ENCODE measurements at places on chromosomes 12 and 14. TPM values are rescaled to one million over a fixed set of nuclear protein-coding genes. Genes with fewer than 3 reads are reported as not detected.

DNA sequence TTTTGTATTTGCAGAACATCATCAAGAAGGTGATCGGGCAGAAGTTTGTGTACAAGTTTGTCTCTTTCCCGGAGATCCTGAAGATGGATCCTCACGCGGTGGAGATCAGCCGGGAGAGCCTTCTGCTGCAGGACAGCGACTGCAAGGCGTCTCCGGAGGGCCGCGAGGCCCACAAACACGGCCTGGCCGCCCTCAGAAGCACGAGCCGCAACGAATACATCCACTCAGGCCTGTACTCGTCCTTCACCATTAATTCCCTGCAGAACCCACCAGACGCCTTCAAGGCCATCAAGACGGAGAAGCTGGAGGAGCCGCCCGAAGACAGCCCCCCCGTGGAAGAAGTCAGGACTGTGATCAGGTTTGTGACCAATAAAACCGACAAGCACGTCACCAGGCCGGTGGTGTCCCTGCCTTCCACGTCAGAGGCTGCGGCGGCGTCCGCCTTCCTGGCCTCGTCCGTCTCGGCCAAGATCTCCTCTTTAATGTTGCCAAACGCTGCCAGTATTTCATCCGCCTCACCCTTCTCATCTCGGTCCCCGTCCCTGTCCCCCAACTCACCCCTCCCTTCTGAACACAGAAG lies 52.8 kb downstream of the ELK3 start:
- H3K27ac ChIP-seq: no peak overlapping the region
- no peaks in the 10 kb centered on the region for H3K27me3 ChIP-seq
- no peak overlapping the region for H3K4me3 ChIP-seq

- no peaks in the 10 kb centered on the region for H3K36me3 ChIP-seq
- peak overlapping the region; percentile 78 for H3K4me3 ChIP-seq
- no peak overlapping the region for H3K27ac ChIP-seq
- DNase-seq: no peak
- peaks cover 23% of the 10 kb centered on the region for H3K4me1 ChIP-seq
- H3K27me3 ChIP-seq: peaks cover 40% of the 10 kb centered on the region
Observed at GRCh38 chr12:59597385-59597781, 1.6 kb downstream of the SLC16A7 start.

GRCh38 chr12:15209782-15210181 lies 11.4 kb downstream of the RERG start:
- H3K36me3 ChIP-seq: no peaks in the 10 kb centered on the region
- DNase-seq: no peak
- H3K27me3 ChIP-seq: no peaks in the 10 kb centered on the region
- H3K4me3 ChIP-seq: no peak overlapping the region

DNA sequence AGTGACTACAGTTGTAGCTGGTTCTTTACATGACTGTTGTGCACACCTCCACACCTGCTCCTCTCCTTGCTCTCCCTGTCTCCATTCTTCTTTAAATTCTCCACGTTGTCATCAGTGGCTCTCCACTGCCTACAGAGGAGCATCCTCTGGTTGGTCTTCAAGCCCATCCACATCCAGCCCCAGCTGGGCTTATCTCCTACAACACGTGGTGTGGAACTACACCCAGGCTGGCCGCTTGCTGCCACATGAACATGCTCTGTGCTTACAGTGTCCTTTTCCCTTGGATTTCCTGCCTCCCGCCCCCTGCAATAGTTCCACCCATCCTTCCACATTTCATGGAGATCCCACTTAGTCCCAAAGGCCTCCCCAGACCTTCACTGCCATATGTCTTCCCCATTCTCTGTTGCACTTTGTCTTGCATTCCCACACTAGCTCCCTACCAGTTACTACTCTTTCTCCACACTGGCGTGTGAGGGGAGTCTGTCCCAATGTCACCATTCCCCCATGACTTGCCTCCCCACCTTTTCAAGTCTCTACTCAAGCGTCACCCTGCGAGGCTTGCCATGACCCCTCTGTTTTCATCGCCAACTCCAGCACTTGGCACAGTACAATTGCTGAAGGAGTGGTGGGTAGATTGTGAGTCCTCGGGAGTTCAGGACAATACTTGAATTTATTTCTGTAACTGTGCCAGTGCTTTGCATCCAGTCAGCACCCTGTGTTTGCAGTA lies 9.8 kb upstream of the MCRS1 start:
- DNase-seq: no peak
- H3K4me3 ChIP-seq: no peak overlapping the region
- no peaks in the 10 kb centered on the region for H3K27me3 ChIP-seq

GRCh38 chr14:92400579-92401444 lies 77.8 kb downstream of the SLC24A4 start:
- H3K4me1 ChIP-seq: peaks cover 58% of the 10 kb centered on the region
- H3K36me3 ChIP-seq: peaks cover 14% of the 10 kb centered on the region
- H3K27ac ChIP-seq: no peak overlapping the region
- DNase-seq: no peak
- H3K4me3 ChIP-seq: no peak overlapping the region

GRCh38 chr14:85461432-85462133 lies 68.4 kb upstream of the FLRT2 start:
- no peaks in the 10 kb centered on the region for H3K36me3 ChIP-seq
- no peak overlapping the region for H3K27ac ChIP-seq
- no peak overlapping the region for H3K4me3 ChIP-seq

DNA sequence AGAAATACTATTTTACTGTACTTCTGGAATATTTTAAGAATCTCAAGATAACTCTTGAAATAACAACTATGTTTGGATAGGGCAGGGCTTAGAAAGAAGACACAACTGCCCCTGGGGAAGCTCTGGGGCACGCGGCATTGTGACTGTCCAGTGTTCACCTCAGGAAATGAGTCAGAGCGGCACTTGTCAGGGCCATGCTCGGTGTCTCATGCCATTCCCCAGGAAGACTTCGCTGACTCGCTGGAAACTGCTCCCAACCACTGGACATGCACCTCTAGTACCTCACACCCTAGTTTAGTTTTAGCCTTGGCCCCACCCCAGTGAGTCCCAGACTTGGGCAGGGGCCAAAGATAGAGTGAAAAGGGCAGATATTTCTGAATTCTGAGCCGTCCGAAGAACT lies 192.0 kb downstream of the TTC7B start:
- no peaks in the 10 kb centered on the region for H3K27me3 ChIP-seq
- no peak for DNase-seq
- no peaks in the 10 kb centered on the region for H3K36me3 ChIP-seq
- peaks cover 26% of the 10 kb centered on the region for H3K4me1 ChIP-seq

The DHRS2 gene
- total RNA-seq: 1.8 TPM

The RABGGTA gene
- 27.1 TPM for total RNA-seq

DNA sequence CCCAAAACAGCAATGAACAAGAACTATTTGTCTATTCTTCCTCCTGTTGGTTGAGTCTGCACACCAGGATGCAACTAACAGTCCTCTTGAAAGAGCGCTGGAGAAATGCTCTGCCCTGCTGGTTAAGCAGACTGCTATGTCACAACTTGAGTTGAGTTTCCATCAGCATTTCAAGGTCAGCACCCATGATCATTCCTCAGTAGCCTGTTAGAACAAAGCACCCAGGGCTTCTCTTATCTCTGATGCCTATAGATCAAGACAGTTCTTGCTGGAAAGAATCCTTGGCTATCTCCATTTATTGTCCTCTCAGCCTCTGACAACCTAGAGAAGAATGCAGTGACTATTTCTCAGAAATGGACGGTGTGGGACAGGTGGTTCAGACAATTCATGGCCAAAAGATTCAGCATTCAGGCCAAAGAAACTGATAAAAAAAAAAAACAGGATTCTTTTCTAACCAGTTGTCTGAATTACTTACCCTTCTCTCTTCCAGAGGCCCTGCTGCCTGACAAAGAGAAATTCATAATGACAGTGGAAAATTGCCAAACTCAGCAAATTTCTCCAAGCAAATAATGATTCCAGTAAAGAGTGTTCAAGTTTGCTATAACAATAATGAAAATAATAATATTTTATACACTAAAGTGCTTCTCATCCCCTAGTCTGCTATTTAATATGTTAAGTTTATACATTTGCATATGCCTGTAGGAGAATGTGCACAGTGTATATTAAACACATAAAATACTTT lies 306.7 kb downstream of the EMP1 start:
- peaks cover 11% of the 10 kb centered on the region for H3K4me1 ChIP-seq
- H3K27me3 ChIP-seq: no peaks in the 10 kb centered on the region

- no peak overlapping the region for H3K27ac ChIP-seq
- no peak overlapping the region for H3K4me3 ChIP-seq
- no peaks in the 10 kb centered on the region for H3K27me3 ChIP-seq
- H3K36me3 ChIP-seq: no peaks in the 10 kb centered on the region
- H3K4me1 ChIP-seq: no peaks in the 10 kb centered on the region
Observed at GRCh38 chr12:123041042-123041531, 60.6 kb downstream of the ARL6IP4 start.

DNA sequence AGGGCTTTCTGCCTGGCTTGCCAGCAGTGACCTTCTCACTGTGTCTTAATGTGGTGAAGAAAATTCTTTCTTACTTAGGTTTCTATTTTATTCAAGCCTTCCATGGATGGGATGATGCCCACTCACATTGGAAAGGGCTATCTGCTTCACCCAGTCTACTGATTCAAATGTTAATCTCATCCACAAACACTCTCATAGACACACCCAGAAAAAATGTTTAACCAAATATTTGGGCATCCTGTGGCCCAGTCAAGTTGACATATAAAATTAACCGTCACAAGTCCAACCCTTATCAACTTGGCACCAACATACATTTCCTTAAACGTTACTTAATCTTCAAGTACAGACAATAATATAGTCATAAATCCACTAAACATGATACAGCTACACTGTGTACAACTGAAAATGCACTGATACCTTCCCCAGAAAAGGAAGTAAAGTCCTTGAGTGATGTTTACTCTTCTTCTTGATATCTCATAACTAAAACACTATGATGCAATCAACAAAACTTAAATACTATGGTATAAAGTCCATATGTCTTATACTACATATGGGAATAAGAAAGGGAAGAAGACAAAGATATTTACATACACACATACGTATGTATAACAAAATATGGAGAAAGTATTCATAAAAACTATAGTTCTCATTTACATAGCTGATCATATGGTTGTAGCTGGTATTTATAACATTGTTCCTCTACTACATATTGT lies 394.7 kb upstream of the NOVA1 start:
- DNase-seq: no peak
- H3K27me3 ChIP-seq: no peaks in the 10 kb centered on the region
- H3K36me3 ChIP-seq: no peaks in the 10 kb centered on the region
- no peak overlapping the region for H3K27ac ChIP-seq
- H3K4me3 ChIP-seq: no peak overlapping the region

The LMO3 gene
- total RNA-seq: 22.2 TPM

The RNASE1 gene
- 6.2 TPM for total RNA-seq

- no peaks in the 10 kb centered on the region for H3K27me3 ChIP-seq
- H3K4me3 ChIP-seq: no peak overlapping the region
- H3K4me1 ChIP-seq: peaks cover 17% of the 10 kb centered on the region
- no peaks in the 10 kb centered on the region for H3K36me3 ChIP-seq
Observed at GRCh38 chr12:70652451-70652850, 15.2 kb upstream of the PTPRB start.

DNA sequence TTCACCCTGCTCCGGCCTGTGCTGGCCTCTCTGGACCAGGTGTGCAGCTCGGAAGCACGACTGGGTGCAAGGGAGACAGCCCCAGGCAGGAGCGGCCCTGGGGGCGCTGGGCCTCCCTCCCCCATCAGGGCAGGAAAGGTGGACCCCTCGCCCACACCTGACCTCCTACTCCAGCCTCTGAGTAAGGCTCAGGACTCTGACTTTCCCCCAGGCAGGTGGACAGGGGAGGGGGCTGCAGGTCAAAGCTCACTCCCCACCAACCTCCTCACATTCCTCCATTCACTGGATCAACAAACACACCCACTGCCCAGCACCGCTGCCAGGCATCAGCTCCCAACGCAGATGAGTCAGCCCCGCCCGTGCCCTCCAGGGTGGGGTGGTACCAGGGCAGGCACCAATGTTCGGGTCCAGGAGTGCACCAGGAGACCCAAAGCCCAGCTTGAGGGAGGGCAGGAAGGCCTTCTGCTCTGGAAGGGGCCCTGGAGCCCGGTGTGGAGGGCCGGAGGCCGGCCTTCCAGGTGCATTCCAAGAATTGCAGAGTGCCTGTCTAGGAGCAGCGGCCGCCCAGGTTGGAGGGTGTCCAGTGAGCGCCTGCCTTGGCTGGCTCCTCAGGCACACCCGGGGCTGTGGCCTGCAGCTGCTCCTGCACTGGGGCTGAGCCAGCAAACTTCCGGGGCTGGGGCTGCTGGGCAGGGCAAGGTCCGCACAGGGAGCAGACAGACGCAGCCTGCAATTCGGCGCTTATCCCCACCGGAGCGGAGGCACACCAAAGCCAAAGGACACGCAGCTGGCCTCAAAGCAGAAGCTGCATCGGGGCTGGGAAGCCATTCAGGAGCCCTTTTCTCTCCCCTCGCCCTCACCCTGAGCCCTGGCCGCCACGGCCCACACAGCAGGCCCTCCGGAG lies 1.6 kb upstream of the INF2 start:
- no peaks in the 10 kb centered on the region for H3K27me3 ChIP-seq
- peaks cover 3% of the 10 kb centered on the region for H3K36me3 ChIP-seq
- peak overlapping the region; percentile 76 for H3K27ac ChIP-seq
- H3K4me1 ChIP-seq: peaks cover 42% of the 10 kb centered on the region

DNA sequence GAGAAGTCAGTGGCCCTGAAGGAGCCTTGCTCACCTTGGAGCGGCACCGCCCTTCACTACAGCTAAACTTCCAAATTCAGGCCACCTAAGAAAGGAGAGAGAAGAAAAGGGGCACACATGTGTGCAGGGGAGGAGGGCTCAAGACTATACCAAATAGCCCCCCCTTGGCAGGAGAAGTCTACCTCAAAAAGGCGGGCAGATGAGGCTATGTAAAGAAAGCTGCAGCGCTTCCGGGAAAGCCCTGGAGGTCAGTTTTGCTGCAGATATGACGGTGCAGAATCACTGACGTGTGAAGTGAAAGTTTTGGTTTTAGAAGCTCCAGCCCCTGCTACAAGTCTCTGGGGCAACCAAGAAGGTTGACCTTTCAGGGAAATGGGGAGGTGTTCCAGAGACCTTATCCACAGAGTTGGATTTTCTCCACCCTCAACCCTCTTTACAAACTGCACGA lies 48.2 kb upstream of the PNMA1 start:
- no peak overlapping the region for H3K4me3 ChIP-seq
- no peak for DNase-seq
- peaks cover 41% of the 10 kb centered on the region for H3K4me1 ChIP-seq
- H3K27ac ChIP-seq: no peak overlapping the region

The LHX5 gene
- total RNA-seq: 1.5 TPM

GRCh38 chr12:23236066-23236780 lies 611.3 kb downstream of the ETNK1 start:
- no peaks in the 10 kb centered on the region for H3K36me3 ChIP-seq
- peaks cover 3% of the 10 kb centered on the region for H3K4me1 ChIP-seq
- no peak overlapping the region for H3K4me3 ChIP-seq
- DNase-seq: no peak

DNA sequence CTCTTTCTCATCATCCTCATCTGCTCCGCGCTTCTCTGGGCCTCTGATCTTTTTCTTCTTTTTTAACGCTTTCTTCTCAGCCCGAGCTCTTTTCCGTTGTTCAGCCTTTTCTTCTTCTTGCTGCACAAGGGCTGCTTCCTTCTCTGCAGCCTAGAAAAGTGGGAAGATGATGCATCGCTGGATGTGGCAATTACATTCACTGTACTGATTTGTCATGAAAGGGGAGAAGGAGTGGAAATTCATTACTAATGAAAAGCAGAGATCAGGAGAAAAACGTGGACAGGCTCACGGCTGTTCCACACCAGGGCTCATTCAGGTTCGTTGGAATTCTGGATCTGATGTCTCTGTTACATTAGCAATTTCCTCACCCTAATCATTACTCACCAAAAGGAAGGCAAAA lies 15.1 kb downstream of the FICD start:
- H3K27ac ChIP-seq: no peak overlapping the region
- no peak overlapping the region for H3K4me3 ChIP-seq
- DNase-seq: no peak
- H3K4me1 ChIP-seq: no peaks in the 10 kb centered on the region
- H3K27me3 ChIP-seq: no peaks in the 10 kb centered on the region

The ATL1 gene
- total RNA-seq: 3.7 TPM

All from WTC11 (cell line).